ENCODE measurements at places on chromosomes 11 and 22.

DNA sequence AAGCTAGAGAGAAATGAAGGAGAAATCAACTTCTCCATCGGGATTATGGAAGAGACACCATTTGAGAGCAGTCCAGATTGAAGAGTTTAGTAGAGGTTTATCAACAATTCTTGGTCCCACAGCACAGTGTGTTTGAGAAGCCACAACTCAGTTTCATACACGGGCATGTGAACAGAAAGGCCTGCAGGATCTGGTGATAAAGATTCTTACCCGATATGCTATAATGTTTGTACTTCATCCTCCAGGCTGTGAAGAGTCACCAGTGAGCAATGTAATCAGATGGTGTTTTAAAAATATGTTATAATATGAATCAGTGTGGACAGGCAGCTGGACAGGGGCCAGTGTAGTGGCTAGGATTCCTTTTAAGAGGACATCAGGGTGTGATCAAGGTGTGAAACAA is 29.7 kb upstream of the VWA5A start:
- peak; percentile 37 for DNase-seq

DNA sequence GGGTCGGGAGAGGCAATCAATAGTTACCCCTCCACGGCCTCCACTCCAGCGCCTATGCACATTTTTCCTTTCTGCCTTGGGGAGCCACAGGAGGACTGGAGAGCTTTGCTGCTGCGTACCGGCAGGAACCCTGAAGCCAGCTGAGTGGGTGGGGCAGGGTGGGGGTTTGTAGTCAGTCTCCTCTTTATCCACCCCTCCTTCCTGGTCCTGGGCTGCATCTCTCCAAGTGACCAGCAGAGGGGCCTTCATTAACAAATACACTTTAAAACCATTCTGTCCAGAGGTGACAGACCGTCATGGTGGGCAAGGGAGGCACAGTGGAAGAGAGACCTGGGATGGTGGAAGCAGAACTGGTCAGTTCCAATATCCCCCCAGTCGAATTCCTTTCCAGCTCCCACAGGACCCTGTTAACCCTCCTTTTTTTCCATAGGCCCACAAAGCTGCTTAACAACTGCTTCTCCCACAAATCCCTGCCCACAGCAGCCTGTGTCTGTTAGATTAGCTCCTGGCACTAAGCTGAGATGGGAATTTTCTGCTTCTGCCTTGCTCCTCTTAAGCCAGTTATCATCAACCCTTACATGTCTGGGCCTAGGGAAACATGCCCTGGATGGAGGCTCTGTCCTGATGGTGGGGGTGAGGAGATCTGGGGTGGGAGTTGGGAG is 3.9 kb upstream of the ABCG4 start:
- peak; percentile 85 for DNase-seq

GRCh38 chr22:44550711-44551491 is 52.9 kb upstream of the RTL6 start:
- DNase-seq = peak; percentile 86

DNA sequence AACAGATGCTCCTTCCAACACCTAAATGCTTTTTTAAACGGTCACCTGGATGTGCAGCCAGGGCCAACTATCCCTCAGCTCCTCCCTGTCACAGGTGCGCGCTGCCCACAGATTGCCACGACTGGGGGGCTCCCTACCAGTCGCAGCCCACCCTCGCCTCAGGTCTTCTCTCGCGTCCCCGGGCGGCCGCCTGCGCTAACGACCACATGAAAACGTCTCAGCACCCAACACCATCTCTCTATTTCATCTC is 469 bp downstream of the ZBED5 start:
- DNase-seq = no peak

- no peak for DNase-seq
These were observed 173.2 kb upstream of the SORL1-AS1 start for GRCh38 chr11:121625777-121626506.

GRCh38 chr11:22466809-22467208 is 128.6 kb downstream of the SLC17A6 start:
- peak; percentile 49 for DNase-seq

DNA sequence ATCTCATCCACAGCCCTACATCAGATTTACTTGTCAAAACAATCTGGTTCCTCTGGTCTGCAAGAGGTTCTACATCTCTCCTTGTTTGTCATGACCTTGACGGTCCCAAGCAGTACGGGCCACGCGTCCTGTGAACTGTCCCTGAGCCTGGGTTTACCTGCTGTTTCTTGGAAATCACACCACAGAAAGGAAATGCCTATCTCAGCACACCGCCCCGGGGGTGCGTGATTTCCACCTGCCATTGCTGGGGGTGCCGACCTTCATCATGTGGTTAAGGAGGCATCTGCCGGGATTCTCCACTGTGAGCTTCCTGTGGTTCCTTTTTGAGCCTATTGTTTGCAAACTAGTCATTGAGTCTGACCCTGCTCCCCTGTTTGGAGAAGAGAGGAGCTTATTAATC is 1363.4 kb downstream of the BRD1 start:
- DNase-seq = no peak

GRCh38 chr22:40289991-40290459 is 56.3 kb upstream of the ADSL start:
- peak; percentile 36 for DNase-seq

- no peak for DNase-seq
These were observed 2.0 kb upstream of the CABP7 start for GRCh38 chr22:29717789-29718188.

GRCh38 chr11:59766542-59767224 is 11.5 kb downstream of the STX3 start:
- DNase-seq = no peak

DNA sequence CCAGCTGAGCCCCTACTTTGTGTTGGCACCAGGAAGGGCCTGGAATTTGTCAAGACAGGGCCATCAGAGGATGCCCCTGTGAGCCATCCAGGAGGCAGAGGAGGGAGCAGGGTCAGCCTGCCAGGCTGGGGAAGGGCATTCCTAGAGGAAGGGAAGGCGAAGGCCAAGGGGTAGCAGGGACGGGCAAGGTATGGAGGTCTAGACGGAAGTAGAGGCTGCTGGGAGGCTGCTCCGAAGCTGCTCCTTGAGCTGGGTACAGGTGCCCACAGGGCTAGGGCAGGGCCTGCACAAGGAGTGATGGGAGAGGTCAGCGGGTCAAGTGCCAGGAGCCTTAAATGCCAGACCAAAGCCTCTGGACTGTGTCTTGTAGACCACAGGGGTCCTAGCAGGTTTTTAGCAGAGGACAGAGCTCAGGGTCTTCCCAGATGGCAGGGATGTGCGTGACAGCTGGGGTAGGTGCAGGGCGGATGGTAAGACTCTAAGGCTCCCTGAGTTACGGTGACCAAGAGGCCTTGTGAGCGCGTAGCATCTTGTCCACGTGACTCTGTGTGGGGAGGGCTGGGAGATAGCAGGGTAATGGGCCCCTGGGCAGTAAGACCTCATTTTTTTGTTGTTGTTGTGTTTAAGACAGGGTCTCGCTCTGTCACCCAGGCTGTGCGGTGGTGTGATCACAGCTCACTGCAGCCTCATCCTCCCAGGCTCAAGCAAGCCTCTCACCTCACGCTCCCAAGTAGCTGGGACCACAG is 31.7 kb upstream of the CSNK1E start:
- no peak for DNase-seq

DNA sequence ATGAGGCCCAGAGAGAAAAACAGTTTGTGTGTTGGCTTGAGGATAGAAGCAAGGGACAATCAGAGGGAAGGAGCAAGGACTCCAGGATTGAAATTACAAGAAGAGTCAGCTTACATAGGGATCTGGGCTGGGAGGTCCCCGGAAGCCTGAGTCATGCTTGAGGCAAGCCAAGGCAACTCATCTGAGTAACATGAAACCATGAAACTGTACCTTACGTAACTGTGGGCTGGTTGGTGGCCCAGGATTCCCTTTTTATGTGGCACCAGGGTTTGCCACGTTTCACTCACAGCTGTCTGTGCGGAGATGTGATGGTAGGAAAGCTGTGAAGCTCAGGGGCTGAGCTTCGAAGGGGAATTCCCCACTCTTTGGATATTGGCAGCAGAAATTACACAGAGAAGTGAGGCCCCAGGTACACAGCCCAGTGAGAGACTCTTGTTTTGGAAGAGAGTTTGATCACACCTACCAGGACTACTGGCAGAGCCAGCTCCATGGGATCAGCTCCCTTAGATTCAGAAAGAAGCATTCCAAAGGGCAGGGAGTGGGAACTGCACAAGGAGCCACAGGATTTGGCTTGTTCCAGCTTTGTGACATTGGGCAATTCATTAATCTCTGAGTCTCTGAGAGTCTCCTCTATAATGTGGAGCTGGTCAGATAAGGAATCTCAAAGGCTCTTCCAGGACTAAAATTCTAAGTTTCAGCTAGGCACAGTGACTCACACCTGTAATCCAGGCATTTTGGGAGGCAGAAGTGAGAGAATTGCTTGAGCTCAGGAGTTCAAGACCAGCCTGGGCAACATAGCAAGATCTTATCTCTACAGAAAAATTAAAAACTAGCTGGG is 7.8 kb downstream of the SLC5A1 start:
- DNase-seq = peak; percentile 80

- peak; percentile 64 for DNase-seq
These were observed 2.8 kb downstream of the CHADL start for GRCh38 chr22:41237707-41238569.

GRCh38 chr11:65316227-65317024 is 1.8 kb downstream of the CDC42EP2 start:
- DNase-seq = peak; percentile 89

DNA sequence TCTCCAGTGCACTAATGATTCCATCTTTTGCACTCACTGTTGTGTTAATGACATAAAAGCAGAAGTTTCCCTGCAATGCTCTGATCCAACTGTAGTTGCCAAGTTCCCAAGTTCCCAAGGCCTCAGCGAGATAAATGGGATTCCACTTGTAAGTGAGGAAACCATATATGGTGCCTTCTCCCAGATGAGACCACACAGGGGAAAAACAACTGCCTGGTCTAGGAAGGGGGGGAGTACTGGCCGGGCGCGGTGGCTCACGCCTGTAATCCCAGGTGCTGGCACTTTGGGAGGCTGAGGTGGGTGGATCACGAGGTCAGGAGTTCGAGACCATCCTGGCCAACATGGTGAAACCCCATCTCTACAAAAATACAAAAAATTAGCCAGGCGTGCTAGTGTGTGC is 23.3 kb upstream of the RELA start:
- DNase-seq = no peak

DNA sequence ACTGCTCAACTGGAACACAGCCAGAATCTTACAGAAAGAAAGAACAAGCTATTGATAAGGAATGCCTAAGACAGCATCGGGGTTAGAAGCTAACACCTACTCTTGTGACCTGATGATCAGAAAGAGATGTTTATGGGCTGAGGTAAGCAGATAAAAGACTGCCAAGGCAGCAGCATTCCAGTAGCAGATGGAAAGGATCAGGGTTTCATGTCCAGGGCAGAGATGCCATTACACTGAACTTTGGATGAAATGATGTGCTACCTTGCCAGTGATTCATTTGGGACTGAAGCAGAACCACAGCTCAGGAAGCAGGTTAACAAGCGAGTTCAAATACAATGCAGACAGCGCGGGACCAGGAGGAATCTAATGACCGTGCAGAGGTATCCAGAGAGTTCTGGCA is 27.1 kb upstream of the APOA1 start:
- DNase-seq = no peak

DNA sequence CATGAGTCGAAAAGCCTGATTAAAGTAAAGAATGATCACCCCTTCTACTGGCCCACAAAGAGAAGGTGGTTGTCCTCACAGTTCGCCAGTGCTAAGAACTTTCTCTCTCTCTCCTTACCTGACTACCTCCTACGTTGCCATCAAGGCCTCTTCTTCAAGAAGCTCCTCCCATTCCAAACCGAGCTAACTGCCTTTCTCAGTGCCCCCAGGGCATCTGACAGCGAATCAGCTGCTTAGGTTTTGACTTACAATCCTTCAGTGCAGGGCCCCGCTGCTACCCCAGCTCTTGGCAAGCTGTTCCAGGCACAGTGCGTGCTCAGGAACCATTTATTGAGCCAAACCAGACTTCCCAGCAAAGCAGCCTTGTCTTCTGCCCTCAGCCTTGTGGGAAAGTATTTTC is 5.8 kb downstream of the VSTM5 start:
- DNase-seq = peak; percentile 11

GRCh38 chr11:64339754-64340408 is at the start of gene CCDC88B:
Gene CCDC88B, plus strand, starts transcription at chr11:64340204. Its CDS starts 63 bp downstream, at chr11:64340267.
- DNase-seq = no peak

- DNase-seq = no peak
These were observed 51.1 kb downstream of the TIMP3 start for GRCh38 chr22:32852395-32853251.

DNA sequence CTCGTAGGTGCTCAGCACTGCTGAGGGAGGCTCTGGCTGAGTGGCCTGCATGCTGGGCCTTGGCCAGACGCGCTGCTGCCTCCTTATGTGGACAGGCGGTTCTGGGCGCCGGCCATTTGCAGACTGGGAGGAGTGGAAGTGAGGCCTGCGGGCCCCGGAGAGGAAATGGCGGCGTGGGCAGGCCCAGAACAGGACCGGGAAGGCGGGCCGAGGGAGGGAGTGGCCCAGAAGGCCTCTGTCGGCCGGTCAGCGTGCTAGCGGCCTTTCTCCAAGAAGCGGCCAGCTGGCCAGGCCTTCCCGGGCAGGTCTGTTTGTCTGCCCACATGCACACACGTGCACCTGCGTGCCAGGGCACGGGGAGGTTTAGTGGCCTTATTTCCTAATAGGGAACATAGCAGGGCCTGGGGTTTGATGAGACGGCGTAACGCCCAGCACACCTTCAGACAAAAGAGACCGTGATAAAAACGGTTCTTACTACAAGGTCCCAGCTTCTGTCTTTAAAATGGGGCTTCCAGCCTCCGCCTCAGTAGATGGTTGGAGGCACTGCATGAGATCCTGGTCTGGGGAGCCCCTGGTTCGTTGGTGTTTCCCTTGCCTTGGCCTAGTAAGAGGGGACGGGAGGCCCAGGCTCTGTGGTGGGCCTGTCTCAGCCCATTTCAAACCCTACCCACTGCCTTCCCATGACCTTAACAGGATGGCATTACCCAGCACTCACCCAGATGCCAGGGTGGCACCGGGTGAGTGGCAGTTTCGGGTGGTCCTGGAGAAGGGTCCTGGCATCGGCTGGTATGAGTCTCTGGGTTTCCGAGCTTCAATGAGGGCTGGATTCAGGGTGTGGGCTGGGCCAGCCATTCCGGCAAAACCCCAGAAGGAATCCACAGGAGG is 65.1 kb upstream of the PPARA start:
- DNase-seq = peak; percentile 62

- DNase-seq = peak; percentile 85
These were observed 33.7 kb upstream of the APOBEC3A start for GRCh38 chr22:38923463-38924346.

DNA sequence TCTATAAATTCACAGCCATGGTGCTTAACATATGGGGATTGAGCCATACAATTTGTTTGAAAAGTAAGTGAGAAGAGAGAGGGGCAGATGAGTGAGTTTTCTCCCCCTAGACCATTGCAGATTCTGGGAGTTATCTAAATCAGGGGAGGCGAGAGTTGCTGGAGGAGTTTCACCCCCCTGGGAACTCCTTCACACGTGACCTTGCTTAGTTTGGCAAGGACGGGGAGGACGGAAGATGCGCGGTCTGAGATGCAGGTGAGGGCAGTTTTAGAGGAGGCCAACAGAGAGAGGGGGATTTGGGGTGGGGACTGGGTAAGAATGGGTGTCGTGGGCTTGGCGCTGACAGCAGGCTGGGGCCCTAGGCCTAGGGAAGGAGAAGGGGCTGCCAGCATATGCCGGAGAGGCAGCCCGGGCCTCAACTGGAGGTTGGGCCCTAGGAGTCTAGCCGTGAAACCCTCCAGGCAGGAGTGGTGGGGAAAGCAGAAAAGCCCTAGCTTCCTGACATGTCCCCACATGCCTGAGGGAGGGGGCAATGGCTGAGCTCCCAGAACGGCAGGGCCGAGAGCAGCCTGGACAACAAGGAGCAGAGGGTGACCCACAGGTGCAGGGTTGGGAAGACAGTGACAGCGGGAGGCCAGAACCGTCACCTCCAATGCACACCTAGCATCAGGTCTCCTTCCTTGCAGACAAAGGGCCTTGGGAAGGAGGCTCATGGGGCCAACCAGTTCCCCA is 63.9 kb downstream of the ELFN2 start:
- DNase-seq = no peak
